ENCODE measurements at places on chromosomes 2 and 18. TPM values are rescaled to one million over a fixed set of nuclear protein-coding genes. Genes with fewer than 3 reads are reported as not detected.
A peak's percentile ranks its signal among the peaks of the same experiment; 100 is the strongest.

- DNase-seq, result peak; percentile 88
Observed at GRCh38 chr2:71157124-71157793, 26.8 kb downstream of the MPHOSPH10 start.

- DNase-seq, result peak; percentile 50
Observed at GRCh38 chr2:100819370-100820272, at the start of gene NPAS2. Gene NPAS2, plus strand, starts transcription at chr2:100820139. Its CDS starts 84,616 bp downstream, at chr2:100904755.

The POTEI gene
- 1.4 TPM for total RNA-seq

DNA sequence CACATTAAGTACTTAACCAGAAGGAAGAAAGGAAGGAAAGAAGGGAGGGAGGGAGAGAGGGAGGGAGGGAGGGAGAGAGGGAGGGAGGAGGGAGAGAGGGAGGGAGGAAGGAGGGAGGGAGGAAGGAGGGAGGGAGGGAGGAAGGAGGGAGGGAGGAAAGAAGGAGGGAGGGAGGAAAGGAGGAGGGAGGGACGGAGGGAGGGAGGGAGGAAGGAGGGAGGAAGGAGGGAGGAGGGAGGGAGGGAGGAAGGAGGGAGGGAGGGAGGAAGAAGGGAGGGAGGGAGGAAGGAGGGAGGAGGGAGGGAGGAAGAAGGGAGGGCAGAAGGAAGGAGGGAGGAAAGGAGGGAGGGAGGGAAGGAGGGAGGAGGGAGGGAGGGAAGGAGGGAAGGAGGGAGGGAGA lies 363.3 kb downstream of the MBD2 start:
- no peak for DNase-seq

The EIF2AK3 gene
- 129 TPM for total RNA-seq

The ECEL1 gene
- total RNA-seq, result 2.3 TPM

Measured in glutamatergic neuron (in vitro differentiated cells).